ENCODE measurements at places on chromosomes 7 and 10.

GRCh38 chr7:14395860-14396259 lies 406.4 kb upstream of the ETV1 start:
- DNase-seq = no peak

DNA sequence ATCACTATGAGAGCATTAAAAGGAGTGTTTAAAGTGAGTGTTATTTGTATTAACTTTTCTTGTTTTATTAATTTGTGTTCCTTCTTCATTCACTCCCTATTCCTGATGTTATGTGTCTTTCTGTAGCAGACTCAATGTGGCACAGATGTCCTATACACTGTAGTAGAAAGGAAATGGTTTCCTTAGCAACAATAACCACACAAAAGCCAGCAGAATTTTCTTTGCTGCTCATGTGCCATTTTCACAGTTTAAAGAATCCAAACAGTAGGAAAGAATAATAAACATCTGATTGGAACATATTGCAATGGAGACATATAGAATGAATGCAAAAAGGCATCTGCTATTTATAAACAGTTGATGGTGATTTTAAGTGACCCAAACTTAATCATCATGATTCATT lies 763.6 kb downstream of the PHTF2 start:
- no peak for DNase-seq

GRCh38 chr7:8434290-8435002 lies 1.0 kb downstream of the NXPH1 start:
- no peak for DNase-seq

DNA sequence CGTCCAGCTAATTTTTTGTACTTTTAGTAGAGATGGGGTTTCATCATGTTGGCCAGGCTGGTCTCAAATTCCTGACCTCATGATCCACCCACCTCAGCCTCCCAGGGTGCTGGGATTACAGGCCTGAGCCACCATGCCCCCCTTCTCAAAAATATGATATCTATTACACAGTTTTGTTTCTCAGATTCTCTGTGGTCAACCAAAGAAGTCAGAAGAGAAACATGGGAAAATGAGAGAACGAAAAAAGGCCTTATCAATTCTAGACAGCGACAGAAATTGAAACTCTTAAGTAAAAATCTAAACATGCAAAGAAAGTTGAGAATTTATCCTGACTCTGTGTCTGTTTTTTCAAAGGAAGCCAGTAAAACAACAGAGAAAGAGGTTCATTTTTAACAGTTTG lies 283.8 kb upstream of the PLXDC2 start:
- DNase-seq = no peak

DNA sequence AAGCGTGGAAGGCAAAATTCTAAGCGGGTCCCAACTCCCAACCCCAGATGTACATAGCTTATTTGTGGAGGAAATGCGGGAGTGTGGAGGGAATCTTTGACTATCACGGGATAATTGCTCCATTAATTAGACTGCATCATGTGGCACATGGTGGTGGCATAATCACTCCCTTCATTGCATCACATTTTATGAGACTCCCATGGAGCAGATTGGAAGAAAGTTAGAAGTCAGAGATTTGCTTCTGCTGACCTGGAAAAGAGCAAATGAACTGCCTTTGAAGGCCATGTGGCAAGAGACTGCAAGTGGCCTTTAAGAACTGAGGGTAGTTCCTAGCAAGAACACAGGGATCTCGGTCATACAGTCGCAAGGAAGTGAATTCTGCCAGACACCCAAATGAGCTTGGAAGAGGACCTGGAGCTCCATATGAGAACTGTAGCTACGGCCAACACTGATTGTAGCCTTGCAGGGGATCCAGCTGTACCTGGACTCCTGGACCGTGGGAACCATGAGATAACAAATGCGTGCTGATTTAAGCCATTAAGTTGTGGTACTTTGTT lies 37.1 kb upstream of the ITGB1 start:
- no peak for DNase-seq

- no peak for DNase-seq
These were observed 27.3 kb downstream of the GALNT11 start for GRCh38 chr7:152052771-152053170.

GRCh38 chr10:28841625-28842024 lies 164.3 kb downstream of the BAMBI start:
- DNase-seq = no peak

DNA sequence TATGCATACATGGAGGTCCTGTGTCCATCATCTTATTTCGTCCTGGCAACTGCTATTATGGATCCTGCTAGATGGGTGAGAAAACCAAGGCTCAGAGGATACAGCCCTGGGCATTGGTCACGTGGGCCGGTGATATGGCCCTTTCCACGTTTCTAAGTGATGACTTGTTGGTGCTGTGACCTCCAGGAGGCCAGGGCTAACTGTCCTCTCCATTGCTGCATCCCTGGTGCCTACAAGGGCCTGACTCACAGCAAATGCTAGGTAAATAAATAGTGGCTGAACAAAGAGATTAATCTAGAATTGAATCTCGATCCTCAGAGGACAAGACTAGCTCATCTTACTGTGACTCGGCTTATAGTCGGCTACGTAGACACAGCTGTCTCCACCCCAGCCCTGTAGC lies 78.6 kb downstream of the FAM53B start:
- DNase-seq = no peak

GRCh38 chr10:28970231-28970630 lies 292.9 kb downstream of the BAMBI start:
- no peak for DNase-seq

- no peak for DNase-seq
These were observed 8.5 kb downstream of the AKR1B10 start for GRCh38 chr7:134535919-134536299.
